ENCODE measurements at places on chromosomes 3 and 15.

GRCh38 chr3:38488949-38489348 is 7.2 kb upstream of the EXOG start:
- DNase-seq = no peak

DNA sequence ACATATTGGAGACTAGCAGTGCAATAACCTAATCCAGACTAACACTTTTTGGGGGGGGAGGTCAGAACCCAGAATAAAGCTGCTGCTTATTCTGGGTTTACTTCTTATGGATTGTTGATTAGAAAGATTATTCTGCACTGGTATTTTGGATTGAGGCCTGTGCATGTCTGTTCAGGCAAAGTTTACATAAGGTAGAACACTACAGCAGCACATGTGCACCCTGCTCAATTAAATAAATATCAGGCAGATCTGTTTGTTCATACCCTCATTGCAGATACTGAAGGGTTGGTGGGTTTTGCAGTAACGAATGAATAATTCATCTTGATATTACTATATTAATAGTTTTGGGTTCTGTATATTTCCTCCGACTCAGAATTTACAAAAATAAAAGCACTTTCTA is 19.1 kb downstream of the ARIH1 start:
- DNase-seq = no peak

- no peak for DNase-seq
Measured at GRCh38 chr15:76860201-76860600, 44.9 kb downstream of the SCAPER start.

DNA sequence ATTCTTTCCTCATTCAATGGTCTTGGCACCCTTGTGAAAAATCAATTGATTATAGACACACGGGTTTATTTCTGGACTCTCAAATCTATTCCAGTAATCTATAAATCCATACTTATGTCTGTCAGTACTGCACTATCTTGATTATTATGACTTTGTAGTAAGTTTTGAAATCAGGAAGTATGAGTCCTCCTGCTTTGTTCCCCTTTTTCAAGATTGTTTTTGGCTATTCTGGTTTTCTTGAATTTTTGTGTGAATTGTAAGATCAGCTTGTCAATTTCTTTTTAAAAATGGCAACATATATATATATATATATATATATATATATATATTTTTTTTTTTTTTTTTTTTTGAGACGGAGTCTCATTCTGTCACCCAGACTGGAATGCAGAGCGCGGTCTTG is 32.3 kb upstream of the CFAP20DC start:
- no peak for DNase-seq

GRCh38 chr3:101888653-101889052 is 39.3 kb downstream of the NFKBIZ start:
- DNase-seq = no peak

GRCh38 chr3:158313338-158313927 is 203.5 kb downstream of the RSRC1 start:
- DNase-seq = peak; percentile 52

GRCh38 chr3:192303235-192303634 is 424.1 kb downstream of the FGF12 start:
- DNase-seq = no peak

GRCh38 chr3:23480329-23480714 is 277.2 kb downstream of the UBE2E2 start:
- DNase-seq = no peak

GRCh38 chr3:170815340-170815739 is 54.7 kb downstream of the RPL22L1 start:
- DNase-seq = no peak

- DNase-seq = no peak
Measured at GRCh38 chr3:196336319-196337145, 1.7 kb downstream of the TM4SF19 start.

DNA sequence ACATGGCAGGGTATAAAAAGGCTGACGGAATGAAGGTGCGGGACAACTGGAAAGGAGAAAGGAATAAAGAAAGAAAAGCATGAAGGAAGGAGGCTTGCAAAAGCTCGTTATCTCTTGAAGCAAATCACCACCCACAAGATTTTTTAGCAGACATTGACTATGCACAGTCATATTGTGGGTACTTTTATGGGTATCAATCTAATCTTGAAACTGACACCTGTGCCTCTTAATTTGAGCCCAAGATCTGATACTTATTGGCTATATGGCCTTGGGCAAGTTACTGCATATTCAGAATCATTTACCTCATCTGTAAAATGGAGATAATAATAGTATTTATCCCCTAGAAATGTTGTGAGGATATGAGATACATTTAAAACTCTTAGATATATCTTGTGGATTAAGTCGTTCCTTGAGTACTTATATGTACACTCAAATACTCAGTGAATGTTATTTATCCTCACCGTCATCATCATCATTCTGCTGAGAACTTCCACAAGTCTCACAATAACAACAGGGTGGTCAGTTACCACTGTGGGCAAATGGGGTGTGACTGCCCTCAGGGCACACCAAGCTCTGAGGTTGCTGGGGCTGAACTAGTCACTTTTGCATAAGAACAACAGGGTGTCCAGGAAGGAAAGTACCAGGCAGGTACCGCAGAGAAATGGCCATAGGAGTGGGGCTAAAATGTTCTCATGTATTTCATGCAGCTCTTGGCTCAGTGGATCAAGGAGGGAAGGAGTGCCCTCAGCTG is 266.1 kb downstream of the SLC9A9 start:
- no peak for DNase-seq

GRCh38 chr15:66756295-66756694 is 54.3 kb downstream of the SMAD6 start:
- DNase-seq = no peak

DNA sequence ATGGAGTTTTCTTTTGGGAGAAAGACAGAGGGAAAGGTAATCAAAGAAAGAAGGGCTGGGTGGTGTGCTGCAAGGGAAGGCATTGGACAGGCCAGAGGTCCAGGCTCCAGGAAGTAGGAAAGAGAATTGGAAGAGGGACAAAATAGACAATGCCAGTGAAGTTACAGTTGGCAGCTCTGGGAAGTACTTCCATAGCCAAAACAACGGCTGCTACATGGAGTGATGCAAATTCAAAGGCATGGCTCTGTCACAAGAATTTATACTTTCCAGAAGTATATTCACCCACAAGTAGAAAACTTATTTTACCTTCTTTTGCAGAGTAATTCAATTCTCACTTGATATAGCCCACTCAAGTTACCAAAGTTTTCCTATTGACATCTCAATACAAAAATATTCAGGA is 191.5 kb downstream of the TNIK start:
- DNase-seq = no peak

GRCh38 chr15:70045045-70045444 is 52.7 kb downstream of the TLE3 start:
- peak; percentile 30 for DNase-seq

GRCh38 chr3:86175051-86175536 is 815.9 kb downstream of the VGLL3 start:
- DNase-seq = no peak

GRCh38 chr3:157290766-157291165 is 130.8 kb upstream of the CCNL1 start:
- no peak for DNase-seq

- no peak for DNase-seq
Measured at GRCh38 chr3:158420654-158421396, 150.2 kb upstream of the MLF1 start.

DNA sequence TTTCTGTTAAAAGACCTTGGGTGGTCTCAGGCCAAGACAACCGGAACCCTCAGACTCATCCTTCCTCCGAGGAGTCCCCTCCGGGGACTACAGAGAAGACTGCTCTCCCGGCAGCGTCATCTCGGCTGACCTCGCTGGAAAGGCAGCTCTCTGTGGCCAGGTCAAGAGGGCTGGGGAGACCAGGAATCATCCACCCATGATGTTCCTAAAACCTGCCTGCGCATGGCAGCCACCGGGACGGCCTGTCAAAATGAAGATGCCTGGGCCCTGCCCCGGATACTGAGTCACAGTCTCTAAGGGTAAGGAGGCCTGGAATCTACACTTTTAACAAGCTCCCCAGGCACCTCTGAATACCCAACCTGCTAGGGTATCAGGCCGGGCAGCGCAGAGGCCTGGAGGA is 78.6 kb downstream of the RPN1 start:
- no peak for DNase-seq

DNA sequence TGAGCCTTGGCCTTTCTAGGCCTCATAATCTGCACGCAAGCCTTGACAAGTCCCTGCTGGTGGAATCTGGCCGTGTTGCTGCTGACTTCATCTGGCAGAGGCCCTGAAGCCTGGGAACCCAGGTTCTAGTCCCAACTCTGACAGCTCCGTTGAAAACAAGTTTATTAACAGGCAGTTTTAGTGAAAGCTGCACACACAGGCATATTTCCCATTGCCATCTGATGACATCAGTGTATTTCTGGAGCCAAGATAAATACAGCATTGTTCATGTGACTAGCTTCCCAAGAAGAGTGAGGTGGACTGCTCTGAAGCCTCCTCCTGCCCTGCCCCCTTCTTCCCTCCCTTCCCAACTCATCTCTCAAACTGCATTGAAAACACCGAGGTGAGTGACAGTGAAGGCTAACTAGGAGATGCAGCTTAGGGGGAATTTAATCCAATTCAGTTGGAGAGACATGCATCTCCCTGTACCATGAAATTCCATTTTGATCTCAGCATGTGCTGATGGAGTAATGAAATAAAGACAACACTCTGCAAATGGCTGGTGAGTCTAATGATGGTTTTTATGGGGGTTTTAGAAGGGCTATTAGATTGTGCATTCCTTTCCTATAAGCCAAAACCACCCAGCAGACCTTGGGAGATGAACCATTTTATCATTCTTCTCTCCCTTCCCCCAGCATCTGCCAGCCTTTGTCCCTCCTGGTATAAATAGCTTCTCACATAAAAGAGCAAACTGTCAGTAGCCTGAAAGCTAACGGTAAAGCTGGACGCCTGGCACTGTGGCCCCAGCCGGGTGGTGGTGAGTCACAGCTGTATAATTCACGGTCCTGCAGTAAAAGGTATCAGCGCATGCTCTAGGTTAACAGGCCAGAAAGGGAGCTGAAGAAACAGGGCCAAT is 38.0 kb downstream of the PRICKLE2 start:
- DNase-seq = peak; percentile 58

GRCh38 chr3:81245501-81245900 is 515.9 kb downstream of the GBE1 start:
- DNase-seq = no peak
